ENCODE measurements at places on chromosomes 1 and 21.

GRCh38 chr1:14366091-14367018, 232.1 kb upstream of the KAZN start:
- no peak for DNase-seq

GRCh38 chr1:221873673-221874072, 131.8 kb upstream of the DUSP10 start:
- DNase-seq = no peak

DNA sequence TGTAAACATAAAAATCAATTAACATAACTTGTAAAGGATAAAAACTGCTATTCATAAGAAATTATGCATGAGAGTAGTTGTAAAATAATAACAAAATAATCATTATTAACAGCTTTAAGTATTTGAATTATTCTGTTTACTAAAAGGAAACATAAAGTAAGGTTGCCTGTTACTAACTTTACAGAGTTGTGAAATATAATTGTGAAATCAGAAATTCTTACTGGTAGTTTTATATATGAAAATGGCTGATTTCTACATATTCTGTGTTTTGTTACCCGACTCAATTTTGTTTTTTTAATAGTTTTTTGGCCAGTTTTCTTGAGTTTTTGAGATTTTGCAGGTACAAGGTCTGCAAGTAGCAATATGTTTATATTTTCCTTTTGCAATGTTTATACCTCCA, 27.8 kb downstream of the FNBP1L start:
- DNase-seq = no peak

- no peak for DNase-seq
Measured at GRCh38 chr1:32426489-32427255, 32.4 kb upstream of the BSDC1 start.

GRCh38 chr1:94438692-94439276, 20.6 kb downstream of the ABCD3 start:
- DNase-seq = no peak

DNA sequence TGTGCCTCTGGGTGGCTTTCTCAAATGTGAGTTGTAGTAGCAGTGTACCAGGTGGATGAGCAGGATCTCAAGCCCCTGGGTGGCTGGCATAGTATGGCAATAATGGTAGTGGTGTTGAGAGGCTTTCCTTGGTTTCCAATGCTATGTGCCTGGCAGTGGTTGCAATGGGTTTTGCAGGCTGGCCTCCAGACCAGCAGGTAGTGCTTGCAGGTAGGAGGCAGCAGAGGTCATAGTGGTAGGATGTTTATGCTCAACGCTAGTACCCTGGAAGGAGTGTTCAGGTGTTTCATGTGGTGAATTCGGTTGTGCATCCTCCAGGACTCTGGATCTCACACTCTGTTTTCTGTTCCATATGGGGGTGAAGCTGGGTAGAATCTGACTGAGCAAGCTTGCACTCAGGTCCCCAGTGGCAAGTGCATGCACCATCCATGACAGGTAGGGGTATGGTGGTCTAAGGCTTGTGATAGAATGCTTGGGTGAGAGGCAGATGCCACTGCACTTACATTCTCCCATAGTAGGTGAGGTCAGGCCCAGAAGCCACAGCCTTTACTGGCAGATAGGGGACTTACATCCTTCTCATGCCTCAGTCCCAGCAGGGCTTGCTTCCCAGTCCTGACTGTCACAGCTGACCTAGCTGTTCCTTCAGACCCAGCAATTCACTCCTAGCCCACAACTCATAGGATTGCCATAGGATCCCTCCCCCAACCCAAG, 410.5 kb upstream of the LRRC7 start:
- DNase-seq = no peak

GRCh38 chr1:234780531-234781162, 170.7 kb upstream of the IRF2BP2 start:
- DNase-seq = no peak

GRCh38 chr1:102191723-102192122, 195.0 kb upstream of the OLFM3 start:
- DNase-seq = no peak

DNA sequence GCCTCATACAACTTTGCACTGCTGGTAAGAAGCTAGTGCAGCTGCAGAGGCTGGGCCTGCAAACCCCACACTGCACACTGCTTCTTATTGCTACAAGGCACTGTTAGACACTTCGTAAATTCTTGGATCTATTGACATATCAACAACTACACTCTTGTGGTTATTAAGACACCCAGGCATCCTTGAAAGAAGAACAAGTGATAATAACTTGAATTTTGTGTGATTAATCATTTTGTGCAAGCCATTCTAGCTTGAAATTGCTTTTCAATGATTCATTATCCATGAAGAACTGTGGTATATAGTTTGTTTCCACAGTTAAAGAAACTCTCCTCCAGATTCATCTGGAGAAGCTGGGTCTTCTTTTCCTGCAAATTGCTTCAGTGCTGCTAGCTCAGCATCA, 33.7 kb upstream of the IFI44L start:
- DNase-seq = no peak

GRCh38 chr1:57518496-57518895, 94.6 kb upstream of the DAB1 start:
- no peak for DNase-seq

- no peak for DNase-seq
Measured at GRCh38 chr1:168019407-168019806, 82.5 kb upstream of the MPC2 start.

- no peak for DNase-seq
Measured at GRCh38 chr1:59005491-59006288, 221.8 kb upstream of the JUN start.

GRCh38 chr1:106360252-106360651, 696.2 kb upstream of the PRMT6 start:
- no peak for DNase-seq

DNA sequence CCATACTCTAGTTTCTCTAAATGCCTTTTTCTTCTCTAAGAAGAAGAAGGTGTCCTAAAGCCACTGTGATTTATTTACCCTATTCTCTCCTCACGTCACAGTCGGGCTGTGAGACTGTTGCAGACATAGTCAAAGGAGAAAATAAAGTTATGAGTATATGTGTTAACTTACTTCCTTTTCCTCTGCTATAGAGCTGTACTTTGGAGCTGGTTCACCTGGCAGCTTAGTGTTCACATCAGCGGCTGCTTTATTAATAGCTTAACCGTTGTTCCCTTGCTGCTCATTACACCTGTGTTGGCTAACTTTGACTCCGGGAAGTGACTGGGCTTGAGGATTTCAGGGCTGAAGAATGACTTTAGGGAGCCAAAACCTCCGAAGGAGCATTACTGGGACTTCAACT, 3.6 kb downstream of the PFKFB2 start:
- DNase-seq = no peak

DNA sequence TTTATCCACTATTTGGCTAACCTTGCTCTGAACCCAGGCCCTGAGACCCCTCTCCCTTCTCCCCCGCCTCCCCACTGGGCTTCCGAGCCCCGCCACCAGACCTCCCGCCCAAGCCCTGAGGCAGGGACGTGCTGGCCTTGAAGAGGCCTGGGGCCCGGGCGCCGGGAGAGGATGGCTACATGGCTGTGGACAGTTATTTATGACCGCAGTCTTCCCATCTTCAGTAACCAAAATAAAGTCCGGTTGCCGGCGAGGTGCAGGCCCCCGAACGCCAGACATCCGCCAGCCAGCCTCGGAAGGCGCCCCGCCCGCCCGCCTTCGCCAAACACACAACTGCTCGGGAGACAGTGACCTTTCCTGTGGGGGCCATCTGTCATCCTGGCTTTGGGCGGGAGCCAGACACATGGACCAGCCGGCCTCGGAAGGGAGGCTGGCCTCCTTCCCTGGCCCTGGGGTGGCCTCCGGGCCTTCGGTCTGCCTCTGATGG, 69.0 kb downstream of the DHRS3 start:
- no peak for DNase-seq

- no peak for DNase-seq
Measured at GRCh38 chr1:204685236-204686006, at the start of gene LRRN2. Gene LRRN2, minus strand, starts transcription at chr1:204685738. Its CDS starts 65,746 bp downstream, at chr1:204619992.

DNA sequence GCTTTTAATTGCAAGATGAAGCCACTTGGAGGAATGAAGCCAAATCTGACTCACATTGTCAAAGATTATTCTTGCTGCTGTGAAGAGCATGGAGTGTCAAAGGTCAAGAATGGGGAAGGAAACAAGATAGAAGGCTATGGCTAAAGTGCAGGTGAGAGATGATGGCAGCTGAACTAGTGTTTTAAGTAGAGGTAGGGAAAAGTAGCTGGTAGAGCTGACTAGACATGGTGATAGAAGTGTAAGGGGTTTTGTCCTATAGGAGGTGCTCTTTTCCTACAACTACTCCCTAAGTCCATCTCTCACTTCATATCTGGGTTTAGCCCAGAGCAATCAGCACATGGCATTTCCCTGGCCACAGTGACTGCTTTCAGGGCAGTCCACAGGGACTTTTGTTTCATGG, 11.8 kb downstream of the UBE2T start:
- DNase-seq = no peak

DNA sequence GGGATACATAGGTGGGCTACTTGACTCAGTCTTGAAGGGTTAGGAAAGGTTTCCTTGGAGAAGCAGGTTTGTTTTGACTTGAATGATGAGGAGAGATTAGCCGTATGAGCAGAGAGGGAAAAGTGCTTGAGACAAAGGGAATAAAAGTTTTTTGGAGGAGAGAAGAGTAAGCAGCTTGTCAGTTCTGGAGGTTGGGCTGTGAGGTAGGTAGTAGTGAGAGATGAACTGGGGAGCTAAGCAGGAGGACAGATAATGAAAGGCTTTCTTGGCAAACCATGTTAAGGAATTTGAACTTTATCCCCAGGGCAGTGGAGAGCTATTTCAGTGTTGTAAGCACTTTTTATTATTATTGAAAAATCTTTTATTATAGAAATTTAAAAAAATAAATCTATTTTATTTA, 3.6 kb downstream of the OSBPL9 start:
- DNase-seq = no peak

- DNase-seq = no peak
Measured at GRCh38 chr1:177996957-177997356, 27.1 kb upstream of the SEC16B start.

- no peak for DNase-seq
Measured at GRCh38 chr1:184480736-184481135, 93.9 kb downstream of the C1orf21 start.

- DNase-seq = no peak
Measured at GRCh38 chr1:168687816-168688215, 41.2 kb downstream of the DPT start.

GRCh38 chr21:45836268-45836655, 145.3 kb upstream of the COL6A1 start:
- DNase-seq = no peak

GRCh38 chr1:165807613-165808012, 19.8 kb upstream of the UCK2 start:
- DNase-seq = no peak

- DNase-seq = no peak
Measured at GRCh38 chr1:232166942-232167341, 463.0 kb downstream of the SIPA1L2 start.

DNA sequence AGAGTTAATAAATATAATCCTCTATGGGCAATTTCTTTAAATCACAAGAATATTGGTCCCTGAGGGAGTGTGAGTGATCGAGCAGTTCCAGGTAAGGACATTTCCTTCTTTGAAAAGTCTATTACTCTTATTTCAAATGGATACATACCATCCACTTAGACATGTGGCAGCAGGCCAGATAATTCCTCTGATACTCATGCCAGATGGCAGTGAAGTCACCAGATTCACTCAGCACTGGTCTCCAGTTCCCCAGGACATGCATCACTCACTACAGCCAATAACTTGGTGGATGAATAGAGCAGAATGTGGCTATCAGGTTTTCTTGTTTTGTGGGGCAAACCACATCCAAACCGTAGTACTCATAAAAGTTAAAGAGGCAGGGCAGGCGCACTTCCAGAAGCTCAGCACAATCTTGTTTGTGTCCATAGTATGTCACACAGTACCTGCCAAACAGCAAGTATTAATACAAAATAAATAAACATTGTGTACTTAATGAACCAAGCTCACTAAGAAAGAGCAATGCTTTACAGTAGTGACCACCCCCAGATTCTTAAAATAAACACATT, 74.2 kb upstream of the CD53 start:
- DNase-seq = no peak

- no peak for DNase-seq
Measured at GRCh38 chr1:19229828-19230325, 19.8 kb upstream of the UBR4 start.

- no peak for DNase-seq
Measured at GRCh38 chr1:10975567-10976326, 36.7 kb upstream of the TARDBP start.

DNA sequence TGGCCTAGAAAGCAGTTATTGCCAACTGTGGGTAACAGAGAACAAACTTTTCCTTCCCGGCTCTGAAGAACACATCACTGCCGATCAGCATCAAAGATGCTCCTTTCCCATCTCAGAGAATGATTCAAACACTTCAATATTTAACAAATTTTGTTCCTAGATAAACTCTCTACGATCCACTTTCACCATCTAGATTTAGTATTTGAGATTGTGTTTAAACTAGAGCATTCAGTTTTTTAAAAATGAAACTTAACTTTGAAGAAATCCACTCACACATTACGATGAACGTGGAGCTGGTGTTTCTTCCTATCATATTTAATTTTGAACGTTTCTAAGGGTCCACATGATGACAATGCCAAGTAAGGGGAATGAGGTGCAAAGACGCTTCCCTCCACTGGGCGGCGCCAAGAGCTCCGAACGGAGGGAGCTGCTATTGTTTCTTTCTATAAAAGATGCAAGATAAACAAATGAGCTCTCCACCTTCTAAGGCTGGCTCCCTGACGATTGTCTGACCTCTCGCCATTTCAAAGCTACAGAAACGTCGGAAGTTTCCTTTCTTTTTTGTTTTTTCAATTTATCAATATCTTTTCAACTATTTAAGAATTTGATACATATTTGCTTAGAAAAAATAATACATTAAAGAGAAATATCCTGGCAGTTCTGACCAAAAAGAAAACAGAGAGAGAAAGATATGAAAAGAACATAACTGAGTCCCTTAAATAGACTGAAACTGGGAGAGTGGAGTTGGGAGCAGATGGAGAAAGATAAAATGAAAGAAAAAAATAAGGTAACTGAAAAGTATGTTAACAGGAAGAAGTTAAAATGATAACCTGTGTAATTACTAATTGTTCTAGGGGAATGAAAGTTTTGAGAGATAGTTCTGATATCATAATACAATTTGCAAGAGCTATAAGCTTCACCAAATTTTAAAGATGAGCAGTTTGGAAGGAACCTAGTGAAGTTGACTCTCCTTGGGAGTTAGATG, 4.4 kb upstream of the BARHL2 start:
- DNase-seq = peak; percentile 32

GRCh38 chr1:97668945-97669344, 251.9 kb downstream of the DPYD start:
- DNase-seq = no peak
